ENCODE measurements at places on chromosomes 6 and 20.

- DNase-seq = no peak
Measured at GRCh38 chr20:59790346-59790745, 143.1 kb downstream of the SYCP2 start.

GRCh38 chr6:79750806-79751205 is 119.7 kb downstream of the SH3BGRL2 start:
- DNase-seq = no peak

DNA sequence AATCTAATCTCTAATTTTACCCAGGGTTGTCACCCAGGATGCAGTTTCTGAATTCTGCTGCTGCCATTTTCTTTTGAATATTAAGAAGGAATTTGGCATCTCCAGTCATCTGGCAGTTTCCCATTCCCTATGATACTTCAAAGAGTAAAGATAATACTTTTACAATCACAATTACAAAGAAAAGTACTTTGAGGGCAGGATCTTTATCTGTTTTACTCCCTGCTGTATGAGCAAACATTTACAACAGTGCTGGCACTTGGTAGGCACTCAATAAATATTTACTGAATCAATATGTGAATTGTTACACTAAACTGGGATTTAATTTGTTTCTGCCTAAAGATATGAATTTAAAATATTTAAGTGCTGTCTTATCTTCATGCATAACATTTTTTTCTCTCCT is 224.9 kb downstream of the EPHA7 start:
- DNase-seq = no peak

DNA sequence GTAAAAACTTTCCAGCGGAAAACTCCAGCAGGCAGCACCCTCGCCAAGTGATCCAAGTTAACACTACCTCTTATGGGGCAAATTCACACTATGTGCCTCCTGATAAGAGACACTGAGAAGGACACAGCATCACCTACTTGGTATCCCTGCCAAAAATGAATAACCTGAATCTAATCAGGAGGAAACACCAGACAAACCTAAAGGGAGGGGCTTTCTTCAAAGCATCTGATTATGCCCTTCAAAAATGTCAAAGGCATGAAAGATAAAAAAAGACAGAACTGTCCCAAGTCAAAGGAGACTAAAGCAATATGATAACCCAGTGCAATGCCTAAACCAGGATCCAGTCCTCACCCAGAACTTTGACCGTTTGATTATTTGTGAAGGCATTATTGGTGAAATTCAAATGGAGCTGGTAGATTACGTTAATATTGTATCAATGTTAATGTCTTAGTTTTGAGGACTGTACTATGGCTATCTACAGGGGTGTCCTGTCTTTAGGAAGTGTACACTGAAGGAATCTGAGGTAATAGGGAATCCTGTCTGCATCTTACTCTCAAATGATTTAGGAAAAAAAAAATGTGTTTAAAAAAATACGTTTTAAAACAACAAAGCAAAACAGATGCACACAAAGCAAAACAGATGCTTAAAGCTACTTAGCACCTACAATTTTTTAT is 8.3 kb downstream of the TBC1D7 start:
- no peak for DNase-seq

DNA sequence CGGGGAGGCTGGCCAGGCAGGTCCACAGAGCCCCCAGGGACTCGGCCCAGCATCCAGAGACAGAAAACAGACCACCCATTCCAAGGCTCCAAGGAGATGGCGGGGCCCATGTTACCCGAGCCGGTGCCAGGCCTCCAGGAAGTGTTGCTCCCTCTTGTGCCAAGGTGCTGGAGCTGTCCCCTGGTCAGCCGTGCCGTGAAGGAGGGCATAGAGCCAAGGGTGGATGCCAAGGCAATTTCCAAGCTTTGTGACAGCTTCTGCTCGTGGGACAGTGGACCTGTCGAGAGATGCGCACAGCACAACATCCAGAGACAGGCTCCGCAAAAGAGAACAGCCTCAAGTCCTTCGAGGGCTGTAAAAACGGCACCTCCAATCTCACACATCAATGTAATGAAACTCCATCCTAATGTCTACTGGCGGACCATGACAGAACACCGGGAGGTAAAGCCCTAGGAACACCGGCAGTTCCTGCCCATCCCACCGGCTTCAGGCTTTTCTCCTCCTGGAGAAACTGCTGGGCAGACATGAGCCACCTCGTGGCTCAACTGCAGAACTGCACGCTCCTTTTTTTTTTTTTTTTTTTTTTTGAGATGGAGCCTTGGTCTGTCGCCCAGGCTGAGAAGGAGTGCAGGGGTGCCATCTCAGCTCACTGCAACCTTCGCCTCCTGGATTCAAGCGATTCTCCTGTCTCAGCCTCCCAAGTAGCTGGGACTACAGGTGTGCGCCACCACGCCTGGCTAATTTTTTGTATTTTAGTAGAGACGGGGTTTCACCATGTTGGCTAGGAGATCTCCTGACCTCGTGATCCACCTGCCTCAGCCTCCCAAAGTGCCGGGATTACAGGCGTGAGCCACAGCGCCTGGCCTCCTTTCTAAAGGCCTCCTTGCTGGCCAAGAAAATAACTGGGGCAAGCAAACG is 30.9 kb upstream of the AVP start:
- peak; percentile 87 for DNase-seq

DNA sequence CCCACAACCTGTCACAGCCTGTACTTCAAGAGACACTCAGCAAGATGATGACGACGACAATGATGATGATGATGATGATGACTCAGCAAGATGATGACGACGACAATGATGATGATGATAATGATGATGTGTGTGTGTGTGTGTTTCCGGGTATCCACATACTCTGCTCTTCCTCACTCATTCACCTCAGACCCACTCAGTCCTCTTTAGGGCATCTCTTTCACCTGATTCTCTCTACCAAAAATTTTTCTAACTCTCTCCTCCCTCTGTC is 1.2 kb upstream of the EIF6 start:
- DNase-seq = no peak

DNA sequence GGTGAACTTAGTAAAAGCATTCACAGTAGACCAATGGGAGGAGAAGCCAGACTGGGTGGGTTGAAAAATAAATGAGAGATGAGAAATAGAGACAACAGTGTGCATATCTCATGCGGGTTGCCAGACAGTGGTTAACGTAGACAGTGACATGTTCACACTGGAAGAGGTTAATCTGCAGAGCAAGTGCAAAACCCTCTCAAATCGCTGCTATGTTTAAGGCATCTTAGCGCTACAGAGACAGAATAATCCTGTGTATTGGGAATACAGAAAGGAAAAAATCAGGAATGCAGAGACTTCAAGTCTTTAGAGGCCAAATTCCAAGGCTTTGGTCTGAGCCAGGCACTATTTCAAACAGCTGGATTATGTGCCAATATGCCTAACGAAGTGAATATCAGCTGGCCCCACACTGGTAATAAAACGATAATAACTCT is 107.1 kb downstream of the TSHZ2 start:
- DNase-seq = no peak

DNA sequence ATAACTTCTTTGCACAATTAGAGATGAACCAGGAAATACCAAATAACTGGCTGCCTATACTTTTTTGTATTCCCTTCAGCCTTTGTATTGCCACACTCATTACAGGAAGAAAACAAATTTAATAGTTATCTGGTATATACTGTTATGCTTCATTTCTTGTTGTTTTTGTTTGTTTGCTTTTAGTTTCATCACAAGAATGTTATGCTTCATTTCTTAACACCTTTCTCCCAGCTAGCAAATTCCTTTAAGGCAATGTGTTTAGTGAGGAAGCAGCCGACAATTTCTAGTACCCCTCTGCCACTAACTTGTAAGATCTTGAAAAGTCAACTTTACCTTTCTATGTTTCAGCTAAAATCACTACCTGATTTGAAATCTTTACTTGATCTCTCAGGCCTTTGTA is 1.4 kb downstream of the NCOA6 start:
- no peak for DNase-seq

DNA sequence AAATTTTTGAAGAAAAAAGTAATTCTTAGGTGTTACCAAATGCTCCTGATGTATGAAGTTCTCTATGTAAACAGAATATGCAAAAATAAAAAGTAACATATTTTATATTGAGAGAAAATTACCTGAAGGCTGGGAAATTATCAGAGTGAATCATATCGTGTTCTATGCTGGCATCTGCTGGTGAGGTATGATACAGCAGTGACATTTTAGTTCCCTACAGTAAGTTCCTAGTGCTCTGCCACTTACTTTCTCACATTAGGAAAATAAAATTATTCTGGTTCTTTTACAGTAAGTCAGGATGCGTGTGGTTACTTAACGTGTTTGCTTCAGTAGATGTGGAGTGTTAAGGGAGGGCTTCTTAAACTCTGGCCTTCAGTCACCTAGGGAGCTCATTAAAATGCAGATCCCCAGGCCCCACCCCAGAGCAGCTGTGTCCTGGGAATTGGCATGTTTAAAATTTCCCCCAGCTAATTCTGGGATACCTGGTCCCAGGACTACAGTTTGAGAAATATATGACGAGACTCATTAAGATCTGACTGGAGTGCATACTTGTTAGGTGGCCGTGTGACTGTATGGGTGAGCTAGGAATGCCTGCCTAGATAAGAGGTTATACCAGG is 3.2 kb downstream of the ACTR5 start:
- DNase-seq = peak; percentile 76

DNA sequence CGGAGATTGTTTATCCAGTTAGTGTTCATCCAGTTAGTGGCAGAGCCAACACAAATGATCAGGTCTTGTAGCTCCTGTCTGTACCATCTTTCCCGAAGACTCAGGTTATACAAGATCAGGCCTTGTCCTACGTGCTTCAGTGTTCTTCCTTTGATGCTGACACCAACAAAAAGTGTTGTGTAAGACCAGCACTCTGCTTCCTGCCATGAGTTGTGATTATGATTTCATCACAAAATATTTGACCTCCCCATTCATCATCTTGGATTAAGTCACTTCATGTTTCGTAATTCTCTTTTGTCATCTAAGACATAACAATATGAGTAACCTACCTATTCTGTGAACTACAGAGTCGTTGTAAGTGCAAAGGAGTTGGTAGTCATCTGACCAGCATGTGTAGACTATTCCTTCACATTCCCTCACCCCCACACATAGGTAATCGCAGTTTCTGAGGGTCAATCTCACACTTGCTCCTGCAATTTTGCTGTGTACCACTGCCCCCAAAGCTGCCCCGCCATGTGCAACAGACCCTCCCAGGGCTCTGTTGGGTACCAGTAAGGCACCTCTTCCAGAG is 135.6 kb upstream of the SLC22A23 start:
- DNase-seq = peak; percentile 82

DNA sequence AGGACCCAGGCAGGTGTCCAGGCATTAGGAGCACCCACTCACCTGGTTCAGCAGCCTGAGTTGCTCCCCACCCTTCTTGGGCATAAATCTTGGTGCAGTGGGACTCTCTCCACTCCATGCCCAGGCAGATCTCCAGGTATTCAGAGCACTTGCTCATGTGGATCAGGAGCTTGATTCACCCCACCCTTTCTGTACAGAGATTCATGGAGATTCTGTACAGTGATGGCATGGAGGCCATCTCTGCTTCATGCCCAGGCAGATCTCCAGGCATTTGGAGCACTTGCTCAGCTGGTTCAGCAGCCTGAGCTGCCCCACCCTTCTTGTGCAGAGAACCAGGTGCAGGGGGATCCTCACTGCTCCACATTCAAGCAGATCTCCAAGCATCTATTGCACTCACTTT is 44.1 kb downstream of the BEND6 start:
- no peak for DNase-seq

DNA sequence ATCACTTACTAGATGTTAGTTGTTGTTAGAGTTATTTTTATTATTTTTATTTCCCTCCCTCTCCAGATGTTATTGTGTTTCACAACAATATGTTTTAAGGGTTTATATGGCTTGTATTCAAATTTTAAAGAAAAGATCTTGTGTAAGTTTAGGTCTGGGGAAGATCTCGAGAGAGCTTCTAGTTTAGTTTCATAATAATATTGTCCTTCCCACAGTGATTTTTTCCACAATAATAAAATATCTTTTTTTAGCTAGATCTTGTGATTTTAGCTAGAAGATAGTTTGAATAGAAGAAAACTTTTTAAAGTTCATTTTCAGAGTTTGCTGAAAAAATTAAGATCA is 55.0 kb downstream of the ADGRG6 start:
- no peak for DNase-seq

DNA sequence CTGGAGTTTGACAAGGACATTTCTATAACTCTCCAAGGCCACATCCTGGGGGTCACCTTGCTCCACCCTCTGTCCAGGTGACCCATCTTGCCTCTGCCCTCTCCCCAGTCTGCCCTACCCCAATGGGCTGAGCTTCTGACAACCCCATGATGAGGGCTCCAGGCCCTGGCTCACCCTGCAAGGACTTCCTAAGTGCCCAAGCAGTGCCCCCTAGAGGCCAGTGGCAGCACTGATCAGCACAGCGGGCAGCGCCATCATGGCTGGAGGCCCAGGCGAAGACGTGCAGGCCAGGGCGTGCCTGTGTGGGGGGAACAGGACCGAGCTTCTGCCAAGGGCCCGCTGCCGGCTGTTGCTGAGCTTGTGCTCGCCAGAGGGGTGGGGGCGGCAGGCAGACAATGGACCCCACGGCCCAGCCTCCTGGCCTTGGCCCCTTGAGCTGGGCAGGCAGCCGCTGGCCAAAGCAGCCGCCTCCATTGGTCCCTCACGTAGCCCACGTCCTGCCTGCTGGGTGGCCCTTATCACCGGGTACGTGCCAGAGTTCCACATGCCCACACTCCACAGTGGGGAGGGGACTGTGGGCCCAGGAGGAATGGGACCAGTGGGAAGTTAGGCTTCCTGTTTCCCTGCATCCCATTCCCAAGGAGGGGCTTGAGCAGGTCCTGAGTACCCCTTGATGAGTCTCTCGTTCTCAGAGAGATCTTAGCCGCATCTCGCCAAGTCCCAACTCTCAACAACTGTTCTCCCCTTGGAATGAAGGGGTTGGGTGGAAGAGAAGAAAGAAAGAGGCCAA is 64.3 kb downstream of the MRPL14 start:
- DNase-seq = no peak
